KBM-7 (cell line): ENCODE measurements at places on chromosomes 16 and 17.

GRCh38 chr17:61474934-61475333, 22.7 kb downstream of the TBX4 start:
- DNase-seq: no peak

GRCh38 chr17:75430159-75430974, 24.9 kb upstream of the GRB2 start:
- DNase-seq: no peak

DNA sequence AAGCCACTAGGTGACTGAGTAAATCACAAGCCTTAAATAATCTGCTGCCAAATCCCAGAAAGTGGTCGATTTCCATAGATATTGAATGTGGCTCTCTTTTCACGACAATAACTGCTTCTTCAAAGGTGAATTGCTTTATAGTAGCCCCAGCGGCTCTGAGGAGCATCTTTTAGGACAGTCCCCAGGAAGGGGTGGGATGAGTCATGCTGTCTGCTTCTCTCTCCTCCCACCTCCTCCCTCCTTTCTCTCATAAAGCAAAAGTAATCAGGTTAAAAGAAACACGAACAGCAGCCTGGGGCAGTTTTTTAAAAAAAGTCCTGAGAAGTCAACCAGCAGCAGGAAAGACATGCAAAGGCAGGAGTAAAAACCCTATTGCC, 1.8 kb downstream of the KIAA0513 start:
- no peak for DNase-seq

GRCh38 chr16:11801481-11802021, 4.5 kb upstream of the ZC3H7A start:
- no peak for DNase-seq

DNA sequence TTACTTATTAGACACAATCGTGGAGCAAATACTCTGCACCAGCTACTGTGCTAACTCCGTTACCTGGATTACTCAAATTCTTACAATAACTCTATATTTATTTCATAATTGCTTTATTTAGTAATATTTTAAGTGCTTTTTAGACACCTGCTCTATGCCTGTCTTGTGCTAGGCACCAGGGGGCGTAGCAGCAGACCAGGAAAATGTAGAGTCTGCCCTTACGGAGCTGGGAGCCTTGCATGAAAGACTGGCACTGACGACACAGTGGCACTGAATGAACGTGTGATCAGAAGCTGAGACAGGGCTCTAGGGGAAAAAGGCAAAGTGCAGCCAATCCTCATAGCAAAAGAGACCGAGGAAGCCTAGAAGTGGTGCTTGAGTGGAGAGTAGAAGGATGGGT, 486.5 kb downstream of the CDH13 start:
- DNase-seq: peak; percentile 15

DNA sequence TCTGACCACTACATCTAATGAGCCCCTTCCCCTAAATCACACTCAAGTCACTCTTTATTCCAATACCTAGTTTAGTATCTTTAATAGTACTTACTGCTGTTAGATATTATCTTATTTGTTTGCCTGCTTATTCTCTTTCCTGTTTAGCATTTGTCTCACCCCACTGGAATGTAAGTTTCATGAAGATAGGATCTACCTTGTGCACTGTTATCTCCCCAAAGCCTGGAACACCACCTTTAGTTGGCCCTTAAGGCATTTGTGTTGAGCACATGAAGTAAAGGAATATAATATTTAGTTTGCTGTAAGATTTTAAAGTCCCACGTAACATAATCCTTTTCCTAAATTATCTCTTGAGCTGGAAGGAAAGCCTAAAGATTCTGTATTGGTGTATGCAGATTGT, 50.2 kb downstream of the VPS35L start:
- DNase-seq: no peak

DNA sequence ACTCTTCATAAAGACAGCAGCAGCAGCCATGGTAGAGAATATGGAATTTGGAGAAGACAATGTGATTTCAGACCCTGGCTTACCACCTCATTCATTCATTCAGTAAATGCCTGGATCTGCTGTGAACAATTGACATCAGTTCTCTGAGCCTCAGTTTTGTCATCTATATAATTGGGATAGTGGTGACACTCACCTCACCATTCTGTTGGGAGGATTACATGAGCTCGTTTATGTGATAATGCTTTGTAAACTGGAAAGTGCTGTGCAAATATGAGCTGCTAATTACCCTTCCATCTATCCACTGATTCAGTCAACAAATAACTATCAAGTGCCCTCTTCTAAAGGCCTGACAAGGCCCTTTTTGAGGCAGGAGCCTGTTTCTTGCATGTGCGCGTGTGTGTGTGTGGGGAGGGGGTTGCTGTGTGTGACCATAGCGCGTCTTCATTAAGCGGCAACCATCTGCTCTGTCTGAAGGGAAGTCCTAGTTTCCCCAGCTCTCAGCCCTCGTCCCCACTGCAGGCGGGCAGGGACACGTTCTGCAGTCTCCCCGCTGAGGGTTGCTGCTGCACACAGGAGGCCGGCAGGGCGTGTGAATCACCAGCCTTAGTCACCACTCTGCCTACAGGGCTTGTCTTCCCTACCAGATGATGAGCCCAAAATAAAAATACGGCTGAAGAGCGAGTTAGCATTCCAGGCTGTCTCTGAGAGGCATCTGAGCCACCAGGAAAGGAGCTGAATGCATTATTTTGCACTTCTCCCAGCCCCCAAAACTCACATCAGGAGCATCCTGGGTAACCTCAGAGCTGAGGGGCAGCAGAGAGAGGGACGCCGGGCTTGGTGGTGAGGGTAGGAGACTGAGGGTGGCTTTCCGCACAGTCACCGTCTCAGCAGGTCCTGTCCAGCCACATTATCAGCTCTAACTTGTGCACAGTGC, 19.9 kb downstream of the ARL4D start:
- peak; percentile 50 for DNase-seq

- DNase-seq: no peak
These were observed 25.1 kb upstream of the FOXJ1 start for GRCh38 chr17:76166168-76166567.

DNA sequence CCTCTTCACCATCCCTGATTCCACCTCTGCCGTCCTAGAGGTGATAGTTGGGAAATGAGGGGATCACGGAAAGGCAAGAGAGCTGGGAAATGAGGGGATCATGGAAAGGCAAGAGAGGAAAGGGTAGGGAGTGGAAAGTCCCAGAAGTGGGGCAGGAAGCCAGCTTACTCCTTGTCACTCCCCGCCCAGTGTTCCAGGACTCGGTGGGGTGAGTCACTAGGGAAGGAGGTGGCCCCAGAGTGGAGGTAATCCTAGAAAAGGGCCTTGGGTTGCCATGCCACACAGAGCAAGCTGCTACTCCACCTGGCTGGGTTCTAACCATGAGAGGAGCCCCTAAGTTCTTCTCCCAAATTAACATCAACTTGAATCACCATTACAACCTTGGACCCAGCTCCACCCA, 14.8 kb downstream of the ALOXE3 start:
- no peak for DNase-seq

GRCh38 chr16:67967958-67968399, 458 bp downstream of the SLC12A4 start:
- DNase-seq: peak; percentile 46

DNA sequence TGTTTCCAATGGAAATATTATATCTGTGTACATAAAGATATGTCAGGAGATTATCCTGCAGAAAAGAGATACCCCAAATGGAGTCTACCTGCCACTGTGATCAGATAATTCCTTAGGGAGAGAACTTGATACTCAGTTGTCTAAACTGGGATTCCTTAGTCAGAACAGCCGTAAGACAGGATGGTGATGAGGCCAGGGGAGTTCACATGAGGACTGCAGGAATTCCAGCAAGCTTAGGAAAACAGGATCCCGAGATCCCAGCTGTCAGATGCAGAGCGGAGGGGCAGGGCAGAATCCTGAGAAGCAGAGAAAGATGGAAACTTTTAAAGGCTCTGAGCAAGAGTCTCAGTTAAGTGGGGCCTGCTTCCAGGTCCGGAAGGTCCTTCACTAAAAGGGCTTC, 4.7 kb downstream of the KRABD2 start:
- no peak for DNase-seq
